CD8-positive, alpha-beta memory T cell (primary cell): ENCODE measurements at places on chromosomes 16 and 17. TPM values are rescaled to one million over a fixed set of nuclear protein-coding genes. Genes with fewer than 3 reads are reported as not detected.

- no peak for DNase-seq
These were observed 6.6 kb upstream of the ARMC5 start for GRCh38 chr16:31452631-31453106.

DNA sequence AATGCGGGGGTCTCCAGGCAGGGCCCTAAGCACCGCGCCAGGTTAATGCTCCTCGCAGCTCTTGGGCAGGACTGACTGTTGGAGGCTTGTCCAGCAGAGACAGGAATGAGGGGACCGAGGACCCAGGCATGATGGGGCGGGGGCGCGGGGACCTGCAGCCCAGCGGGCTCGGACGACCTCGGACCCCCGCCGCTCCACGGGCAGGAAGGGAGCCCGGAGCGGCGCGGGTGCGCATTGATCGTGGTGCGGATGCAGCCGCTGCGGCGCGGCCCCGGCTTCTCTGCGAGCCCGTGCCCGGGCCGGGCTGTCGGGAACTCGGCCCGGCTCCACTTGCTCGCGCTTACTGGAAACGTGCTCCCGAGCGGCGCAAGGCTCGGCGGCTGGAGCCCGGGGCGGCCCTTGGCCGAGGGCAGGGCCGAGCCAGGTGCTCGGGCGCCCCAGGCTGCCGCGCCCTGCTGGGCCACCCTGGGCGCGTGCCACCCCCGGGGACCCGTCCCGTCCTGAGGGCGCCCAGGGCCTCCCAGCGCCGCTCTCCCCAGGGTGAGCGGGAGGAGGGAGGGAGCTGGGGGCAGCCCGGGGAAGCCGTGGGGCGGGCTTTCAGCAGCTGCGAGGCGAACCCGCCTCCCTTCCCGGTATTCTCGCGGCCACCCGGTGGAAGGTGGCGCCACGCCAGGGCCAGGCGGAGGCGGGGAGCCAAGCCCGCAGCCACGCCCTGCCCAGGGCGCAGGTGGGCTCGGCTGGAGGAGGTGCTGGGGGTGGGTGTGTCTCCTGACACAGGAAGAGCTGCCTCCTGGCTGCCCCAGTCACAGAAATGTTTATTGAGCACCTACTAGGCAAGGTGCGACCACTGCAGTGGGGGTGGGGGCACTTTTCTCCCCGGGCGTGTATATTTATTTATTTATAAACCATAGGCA is 45.9 kb downstream of the SOCS3 start:
- peak; percentile 75 for DNase-seq

- DNase-seq = no peak
These were observed 24.5 kb downstream of the C17orf67 start for GRCh38 chr17:56809106-56809819.

- DNase-seq = peak; percentile 27
These were observed 3.0 kb downstream of the KARS1 start for GRCh38 chr16:75644240-75645012.

DNA sequence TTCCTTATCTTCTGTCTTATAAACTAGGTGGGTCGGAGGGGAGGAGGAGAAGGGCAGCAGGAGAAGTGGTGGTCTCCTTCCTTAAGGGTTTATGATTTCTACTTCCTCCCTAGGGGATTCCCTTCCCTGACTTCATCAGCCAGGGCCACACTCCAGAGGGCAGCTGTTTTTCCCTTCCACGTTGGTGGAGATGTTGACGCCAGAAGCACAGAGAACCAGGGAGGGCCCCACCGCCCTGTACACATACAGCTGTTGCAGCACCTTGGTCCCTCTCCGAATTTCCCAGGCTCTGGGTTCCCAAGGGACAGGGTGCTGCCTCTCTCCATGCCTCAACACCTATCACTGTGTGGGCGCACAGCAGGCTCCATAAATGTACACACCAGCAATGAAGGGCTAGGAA is 5.6 kb upstream of the SLC6A4 start:
- DNase-seq = no peak

DNA sequence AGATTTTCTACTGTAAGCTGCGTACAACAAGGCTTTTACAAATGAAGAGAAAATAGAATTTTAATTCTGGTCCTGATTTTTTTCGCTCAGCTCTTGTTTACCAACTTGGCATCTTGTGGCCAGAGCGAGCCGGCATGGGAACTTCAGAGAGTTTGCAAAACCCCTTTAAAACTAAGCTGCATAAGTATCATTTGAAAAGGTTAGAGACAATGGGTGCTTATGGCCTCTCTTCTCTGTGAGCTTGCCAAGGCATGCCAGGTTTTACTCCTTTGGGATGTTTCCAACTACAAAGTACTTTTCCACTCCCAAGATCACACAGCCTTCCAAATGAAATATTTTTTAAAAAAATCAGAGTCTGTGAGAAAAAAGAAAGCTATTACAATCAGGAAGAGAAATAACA is 62.4 kb upstream of the FA2H start:
- no peak for DNase-seq

GRCh38 chr17:2786176-2786881 is 9.9 kb upstream of the RAP1GAP2 start:
- peak; percentile 86 for DNase-seq

GRCh38 chr17:41891135-41892020 is 26.2 kb upstream of the KLHL11 start:
- no peak for DNase-seq

SCNN1B gene
- not detected for total RNA-seq
